ENCODE measurements at places on chromosomes 7 and 10.
A peak's percentile ranks its signal among the peaks of the same experiment; 100 is the strongest.

DNA sequence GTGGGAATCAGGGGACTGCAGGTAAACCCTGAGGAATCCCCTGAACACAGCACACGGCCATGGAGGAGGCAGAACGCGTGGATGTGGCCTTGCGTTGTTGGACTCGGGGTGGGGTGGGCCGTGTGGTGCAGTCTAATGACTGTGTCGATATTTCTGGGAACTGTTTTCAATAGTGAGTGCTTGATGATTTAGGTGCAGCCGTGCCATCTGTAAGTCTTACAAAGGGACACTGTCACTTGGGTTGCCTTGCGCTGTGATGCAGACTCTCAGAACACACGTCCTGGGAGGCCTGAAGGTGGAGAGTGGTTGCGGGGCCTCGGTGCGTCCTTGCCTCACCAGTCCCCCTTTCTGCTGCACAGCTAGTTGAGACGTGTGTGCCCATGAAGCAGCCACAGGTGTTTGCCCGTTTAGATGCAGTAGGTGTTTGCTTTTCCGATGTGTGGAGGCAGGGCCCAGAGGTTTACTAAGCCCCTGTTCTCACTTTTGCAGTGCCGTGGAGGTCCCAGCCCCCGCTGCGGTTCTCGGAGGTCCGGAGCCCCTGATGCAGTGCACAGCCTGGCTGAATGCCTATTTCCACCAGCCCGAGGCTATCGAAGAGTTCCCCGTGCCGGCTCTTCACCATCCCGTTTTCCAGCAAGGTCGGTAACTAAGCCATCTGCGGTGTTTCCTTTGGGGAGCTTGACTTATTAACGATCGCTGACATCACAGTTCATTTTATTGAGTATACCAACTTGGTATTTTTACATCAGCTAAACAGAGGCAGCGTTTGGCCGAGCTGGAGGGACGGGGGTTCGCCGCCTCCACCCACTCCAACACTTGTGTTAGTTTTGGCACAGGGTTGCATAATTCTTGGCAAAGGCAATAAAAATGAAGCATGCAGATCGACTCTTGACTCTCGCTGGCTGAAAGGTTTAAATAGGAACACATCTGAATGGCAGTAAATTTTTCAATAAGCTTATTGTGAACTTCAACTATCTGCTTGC is 240.7 kb downstream of the MGMT start:
- DNase-seq: no peak

DNA sequence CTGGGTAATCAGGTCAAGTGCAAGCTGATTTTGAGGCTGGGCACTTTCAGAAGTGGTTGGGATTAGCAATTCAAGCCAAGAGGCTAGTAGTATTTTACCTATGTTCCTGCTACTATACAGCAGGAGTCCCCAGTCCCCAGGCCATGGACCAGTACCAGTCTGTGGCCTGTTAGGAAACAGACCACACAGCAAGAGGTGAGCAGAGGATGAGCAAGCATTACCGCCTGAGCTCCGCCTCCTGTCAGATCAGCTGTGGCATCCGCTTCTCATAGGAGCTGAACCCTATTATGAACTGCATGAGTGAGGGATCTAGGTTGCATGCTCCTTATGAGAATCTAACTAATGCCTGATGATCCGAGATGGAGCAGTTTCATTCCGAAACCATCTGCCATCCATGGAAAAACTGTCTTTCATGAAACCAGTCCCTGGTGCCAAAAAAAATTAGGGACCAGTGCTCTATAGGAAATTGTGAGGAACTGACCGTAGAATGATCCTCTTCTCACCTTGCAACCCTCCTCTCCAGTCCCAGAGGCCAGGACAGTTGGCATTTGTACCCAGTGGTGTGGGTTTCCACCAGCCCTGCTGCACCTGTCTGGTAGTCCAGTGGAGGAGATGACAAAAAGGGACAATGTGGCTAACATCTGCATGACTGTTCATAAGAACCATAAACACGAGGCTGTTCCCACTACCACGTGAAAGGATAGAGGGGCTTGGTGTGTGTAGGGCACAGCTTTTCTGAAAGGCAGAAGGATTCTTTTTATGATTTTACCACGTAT is 172.5 kb downstream of the KIAA1217 start:
- no peak for DNase-seq

GRCh38 chr10:34454590-34455261 is 360.4 kb downstream of the PARD3 start:
- DNase-seq: no peak

DNA sequence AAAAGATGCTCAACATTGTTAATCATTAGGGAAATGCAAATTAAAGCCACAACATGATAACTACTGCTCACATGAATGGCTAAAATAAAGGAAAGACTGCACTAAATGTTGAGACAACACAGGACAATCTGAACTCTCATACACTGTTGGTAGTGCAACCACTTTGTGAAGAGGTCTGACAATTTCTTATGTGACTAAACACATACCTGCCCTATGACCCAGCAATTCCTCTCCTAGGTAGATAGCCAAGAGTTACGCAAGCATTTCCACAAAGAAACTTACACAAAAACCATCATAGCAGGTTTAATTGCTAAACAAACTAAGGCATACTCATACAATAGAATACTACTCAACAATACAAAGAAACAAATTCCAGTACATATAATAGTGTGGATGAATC is 41.8 kb upstream of the HERPUD2 start:
- no peak for DNase-seq

GRCh38 chr7:114182837-114183236 is 231.8 kb upstream of the FOXP2 start:
- DNase-seq: peak; percentile 17

DNA sequence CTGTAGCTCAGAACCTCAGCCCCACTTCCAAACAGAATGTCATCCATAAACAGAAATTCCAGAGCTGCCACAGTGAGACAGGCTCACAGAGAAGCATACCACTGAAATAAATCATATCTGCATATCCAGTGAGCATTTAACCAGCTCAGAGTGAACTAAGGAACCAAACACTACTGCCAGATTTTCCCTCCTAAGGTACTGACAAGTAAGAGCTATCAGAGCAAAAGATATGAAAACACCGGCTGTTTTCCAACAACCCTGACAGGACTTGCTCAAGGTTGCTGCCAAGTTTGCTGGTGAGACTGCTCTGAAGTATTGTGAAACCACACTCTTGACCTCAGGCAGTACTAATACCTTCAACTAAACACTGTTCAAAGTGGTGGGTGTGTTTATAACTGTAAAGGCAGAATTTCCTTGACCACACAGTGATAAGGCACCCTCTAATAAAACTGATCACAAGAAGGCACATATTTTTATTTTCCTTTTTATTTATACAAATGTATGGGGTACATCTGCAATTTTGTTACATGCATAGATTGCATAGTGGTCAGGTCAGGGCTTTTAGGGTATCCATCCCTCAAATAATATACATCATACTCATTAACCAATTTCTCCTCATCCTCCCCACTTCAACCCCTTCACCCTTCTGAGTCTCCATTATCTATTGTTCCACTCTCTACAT is 18.3 kb downstream of the SGMS1 start:
- peak; percentile 14 for DNase-seq

DNA sequence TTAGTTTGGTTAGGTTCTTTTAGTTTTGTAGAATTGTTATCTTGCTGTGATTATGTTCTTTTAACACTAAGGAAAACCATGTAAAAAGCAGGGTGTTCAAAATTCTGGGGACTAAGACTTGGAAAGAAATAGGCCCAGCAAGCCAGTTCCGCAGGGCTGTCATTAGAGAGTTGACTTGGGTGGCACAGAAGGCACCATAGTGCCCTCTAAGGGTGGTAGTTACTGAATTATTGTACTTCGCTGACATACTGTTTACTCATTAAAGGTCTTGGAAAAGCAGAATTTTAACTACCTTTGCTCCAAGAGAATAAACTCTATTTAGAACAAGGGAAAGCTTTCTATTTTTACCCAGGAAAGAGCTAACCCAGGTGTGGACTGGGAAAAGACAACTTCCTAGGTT is 86.5 kb downstream of the OTUD1 start:
- DNase-seq: no peak

DNA sequence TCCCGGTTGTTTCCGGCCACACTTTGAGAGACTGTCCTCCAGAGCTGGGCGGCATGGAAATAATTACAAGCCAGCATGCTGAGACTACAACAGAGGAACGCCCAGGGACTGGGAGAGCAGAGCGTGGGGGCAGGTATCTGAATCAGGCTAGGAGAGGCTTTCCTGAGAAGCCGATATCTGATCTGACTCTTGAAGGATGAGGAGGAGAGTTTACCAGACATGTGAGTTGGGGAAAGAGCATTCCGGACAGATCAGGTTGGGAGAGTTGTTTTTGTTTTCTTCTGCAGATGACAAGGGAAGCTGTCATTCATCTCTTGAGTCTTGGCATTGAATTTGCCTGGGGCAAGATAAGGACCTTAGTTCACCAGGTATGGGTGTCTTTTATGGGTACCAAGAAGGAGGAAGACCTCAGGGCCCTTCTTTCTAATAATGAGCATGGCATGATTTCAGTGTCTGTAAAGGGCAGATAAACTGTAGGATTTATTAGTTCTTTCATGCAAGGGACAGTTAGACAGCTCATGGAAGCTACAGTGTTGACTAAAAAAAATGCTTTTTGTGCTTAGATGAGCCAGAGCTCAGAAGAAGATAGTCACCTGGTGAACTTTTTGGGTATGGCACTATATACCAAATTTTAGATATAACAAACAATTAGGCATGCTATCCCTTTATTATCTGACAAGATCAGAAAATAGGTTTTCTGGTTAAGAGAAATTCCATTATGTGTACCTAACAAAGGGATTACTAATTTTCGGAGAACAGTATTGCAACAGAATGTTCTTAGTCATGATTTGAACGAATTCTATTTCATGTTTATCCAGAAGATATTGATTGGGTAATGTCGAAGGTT is 36.2 kb downstream of the WBP1L start:
- DNase-seq: no peak

DNA sequence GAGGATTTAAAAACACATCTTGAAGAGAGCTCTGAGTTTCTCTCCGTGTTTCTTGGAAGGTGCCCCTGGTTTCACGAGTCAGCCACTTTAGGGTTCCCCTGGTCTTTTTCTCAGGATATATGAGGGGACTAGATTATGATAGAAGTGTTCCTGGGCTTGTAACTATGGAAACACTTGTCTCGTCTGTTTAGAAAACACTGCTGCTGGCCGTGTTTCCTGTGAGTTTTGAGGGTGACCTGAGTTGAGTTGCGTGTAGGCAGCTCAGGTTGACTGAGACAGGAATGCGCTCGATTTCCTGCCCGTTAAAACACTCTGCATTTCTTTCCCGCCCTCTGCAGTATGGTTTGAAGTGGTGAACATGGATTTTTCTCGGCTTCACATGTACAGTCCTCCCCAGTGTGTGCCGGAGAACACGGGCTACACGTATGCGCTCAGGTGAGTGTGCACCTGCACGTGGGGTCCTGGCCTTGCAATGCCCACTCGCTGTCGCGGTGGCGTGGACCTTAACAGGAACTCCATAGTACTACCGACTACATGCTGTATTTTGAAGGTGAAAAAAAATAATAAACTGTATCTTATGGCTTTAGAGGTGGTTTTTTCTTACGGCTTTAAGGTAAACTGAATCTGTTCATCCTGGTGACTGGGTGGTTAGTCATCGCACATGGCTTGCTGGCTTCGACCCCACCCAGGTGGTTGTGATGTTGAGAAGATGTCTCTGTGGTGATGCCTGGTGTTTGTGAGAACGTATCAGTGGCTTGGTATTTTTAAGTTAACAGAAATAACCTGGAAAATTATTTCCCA is at the start of gene SUN1:
TSS of gene SUN1 (plus strand) at position 310 of the 801 bp plus-strand sequence. CDS start at position 359, 49 bp downstream.
- DNase-seq: no peak

DNA sequence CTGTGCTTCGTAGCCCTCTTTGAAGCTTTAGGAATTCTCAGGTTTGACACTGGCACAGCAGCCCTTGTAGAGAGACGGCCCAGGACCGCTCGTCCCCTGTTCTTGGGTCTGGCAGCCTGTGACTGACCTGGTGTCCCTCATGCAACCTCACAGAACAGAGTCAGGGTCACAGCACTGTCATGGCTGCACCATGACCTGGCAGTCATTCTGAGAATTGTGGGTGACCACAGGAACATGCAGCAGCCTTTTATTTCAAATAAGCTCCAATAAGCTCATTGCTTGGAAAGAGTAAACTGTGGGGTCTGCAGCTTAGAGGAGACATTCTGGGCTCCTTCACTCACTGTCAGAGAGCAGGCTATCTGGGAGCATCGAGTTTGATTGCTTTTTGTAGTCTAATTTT is 42.5 kb downstream of the MYO1G start:
- DNase-seq: no peak

DNA sequence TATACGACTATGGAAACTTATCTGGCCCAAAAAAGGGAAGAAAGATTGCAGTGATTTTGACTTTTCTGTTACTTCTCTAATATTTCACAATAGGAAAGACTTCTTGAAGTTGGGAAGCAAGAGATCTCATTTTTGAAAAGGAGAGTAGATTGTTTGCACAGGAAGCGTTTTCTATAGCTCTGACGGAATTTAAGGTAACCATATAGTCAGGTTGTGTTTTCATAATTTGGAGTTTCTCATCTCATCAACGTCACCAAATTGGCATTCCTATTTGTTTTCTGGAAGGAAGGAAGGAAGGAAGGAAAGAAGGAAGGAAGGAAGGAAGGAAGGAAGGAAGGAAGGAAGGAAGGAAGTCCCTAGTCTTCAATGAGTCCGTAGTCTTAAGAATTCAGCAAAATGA is 732.0 kb downstream of the XPNPEP1 start:
- no peak for DNase-seq

DNA sequence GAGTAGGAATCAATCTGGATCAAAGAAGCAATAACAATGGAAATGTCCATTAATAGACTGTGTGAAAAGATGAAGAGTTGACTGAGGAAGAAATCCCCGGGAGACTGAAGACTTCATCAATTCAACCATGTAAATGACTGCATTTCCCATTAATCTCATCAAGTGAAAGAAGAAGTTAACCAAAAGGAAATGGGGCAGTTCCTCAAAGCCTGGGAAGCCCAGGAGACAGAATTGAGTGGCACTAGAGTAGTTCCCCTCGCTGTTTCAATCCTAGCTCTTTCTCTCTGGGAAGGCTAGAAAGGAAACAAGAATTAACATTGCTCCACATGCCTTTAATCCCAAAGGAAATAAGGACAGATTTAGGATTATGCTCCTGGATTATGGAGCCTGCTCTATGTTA is 4.8 kb upstream of the OR6V1 start:
- DNase-seq: no peak

GRCh38 chr10:60253484-60253883 is 136.2 kb downstream of the ANK3 start:
- no peak for DNase-seq

- no peak for DNase-seq
Observed at GRCh38 chr10:24465124-24465874, 256.4 kb downstream of the KIAA1217 start.

Measured in HuH-7 (cell line).